ENCODE measurements at places on chromosomes 5 and 9.

- DNase-seq, result no peak
Observed at GRCh38 chr5:147245381-147246165, 10.7 kb downstream of the STK32A start.

GRCh38 chr5:60727033-60727679 is 27.2 kb upstream of the DEPDC1B start:
- DNase-seq, result no peak

DNA sequence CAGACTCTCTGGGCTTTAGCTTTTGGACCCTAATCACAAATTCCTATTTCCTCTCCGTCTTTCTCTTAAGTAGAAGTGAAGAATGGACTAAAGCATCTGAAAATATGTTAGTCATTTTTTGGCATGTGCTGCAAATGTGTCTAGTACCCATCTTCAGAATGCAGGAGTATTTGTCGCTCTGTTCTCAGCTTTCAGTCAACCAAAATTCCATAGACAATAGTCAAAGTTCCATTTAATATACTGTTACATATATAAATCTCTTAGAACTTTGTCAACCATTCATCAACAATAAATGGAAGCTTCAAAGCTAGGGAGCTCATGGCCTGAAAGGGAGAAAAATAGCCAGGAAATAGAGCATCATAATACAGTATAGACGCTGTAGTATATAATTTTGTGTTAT is 509.4 kb downstream of the BNC2 start:
- no peak for DNase-seq

- no peak for DNase-seq
Observed at GRCh38 chr9:13144166-13144775, 135.2 kb downstream of the MPDZ start.

DNA sequence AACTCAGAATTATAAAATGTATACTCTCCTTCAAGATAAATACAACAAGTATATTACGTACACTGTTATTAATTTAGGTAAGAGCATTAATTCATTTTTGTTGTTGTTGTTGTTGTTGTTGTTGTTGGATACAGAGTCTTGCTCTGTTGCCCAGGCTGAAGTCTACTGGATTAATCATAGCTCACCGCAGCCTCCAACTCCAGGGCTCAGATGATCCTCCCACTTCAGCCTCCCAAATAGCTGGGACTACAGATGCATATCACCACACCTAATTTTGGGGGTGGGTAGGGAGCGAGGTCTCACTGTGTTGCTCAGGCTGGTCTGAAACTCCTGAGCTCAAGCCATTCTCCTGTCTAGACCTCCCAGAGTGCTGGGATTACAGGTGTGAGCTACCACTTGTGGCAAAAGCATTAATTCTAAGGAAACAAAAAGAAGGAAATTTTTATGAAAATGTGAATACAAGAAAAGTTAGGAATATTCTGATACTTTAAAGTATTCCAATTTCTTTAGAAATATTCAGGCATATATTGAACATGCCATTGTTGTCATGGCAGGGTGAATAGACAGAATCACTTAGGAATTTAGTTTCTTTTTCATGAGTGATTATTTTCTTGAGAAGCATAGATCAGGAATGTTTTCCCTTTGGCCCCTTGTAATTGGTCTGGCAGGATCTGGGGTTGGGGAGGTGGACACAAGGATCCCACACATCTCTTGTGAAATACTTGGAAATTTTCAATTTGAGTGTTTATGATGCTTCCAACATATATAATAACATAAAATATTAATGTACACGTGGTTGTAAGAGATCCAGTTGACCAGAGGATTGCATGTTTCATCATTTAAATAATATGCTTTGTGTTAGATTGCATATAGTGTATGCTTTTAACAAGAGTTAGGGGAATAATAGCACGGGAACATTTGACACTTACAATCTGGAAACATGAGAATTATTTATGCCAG is 263.6 kb downstream of the FANCC start:
- no peak for DNase-seq

- no peak for DNase-seq
Observed at GRCh38 chr5:133331941-133332340, 280.1 kb downstream of the HSPA4 start.
